T-helper 2 cell treated with Interferon-gamma antibody and Interleukin-4, amounts not matched to agents 5 μg/mL and 100 μg/mL, for 36 hours (primary cell): ENCODE measurements at places on chromosomes 2 and 18.

DNA sequence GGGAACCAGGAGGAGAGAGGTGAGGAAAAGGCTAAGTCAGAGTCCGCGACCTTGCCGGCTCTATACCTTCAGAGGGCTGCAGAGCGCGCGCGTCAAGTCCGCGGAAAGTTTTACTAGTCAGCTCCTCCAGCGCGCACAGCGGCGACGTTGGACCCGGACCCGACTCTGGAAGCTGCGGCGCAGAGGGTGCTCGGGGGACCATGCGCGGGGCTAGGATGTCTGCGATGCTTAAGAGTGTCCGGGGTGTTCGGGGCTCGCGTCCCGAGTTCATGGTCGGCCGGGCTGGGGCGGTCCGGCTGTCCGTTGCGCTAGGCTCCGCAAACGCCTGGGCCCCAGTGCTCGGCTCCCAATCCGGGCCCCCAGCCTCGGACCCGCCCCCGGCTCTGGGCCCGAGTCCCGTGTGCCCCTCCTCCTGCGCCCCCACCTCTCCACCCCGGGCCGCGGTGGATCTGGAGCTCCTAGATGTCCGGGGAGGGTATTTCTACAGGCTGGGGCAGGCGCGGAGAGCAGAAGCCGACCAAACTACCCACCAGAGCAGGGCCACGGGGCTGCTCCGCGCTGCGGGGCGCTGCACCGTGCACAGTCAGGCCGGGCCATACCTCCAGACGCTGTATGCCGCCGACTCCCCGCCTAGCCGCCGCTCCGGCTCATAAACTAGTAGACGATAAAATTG lies at the start of gene LBX2:
Gene LBX2 (minus strand): TSS at position 337 of the 673 bp plus-strand sequence. CDS start 66 bp downstream, at position 271.
- DNase-seq = peak; percentile 38

- no peak for DNase-seq
Observed at GRCh38 chr2:54012538-54013141, 41.8 kb upstream of the PSME4 start.

DNA sequence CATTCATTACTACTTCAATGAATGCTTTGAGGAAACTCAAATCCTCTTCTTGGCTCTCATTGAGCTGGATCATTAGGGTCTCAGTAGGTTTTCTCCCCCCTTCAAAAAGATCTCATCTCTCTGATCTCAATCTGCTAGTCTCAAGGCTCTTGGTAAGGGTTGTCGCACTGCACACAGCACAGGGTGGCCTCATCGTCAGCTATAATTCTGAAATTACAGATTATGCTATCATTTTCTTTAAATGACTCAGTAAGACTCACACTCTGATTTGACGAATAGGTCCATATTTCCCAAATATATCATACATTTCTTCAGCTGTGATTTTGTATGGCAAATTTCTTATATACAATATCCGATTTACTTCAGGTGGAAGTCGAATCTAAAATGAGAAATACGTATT lies 2.3 kb downstream of the SF3B6 start:
- no peak for DNase-seq

DNA sequence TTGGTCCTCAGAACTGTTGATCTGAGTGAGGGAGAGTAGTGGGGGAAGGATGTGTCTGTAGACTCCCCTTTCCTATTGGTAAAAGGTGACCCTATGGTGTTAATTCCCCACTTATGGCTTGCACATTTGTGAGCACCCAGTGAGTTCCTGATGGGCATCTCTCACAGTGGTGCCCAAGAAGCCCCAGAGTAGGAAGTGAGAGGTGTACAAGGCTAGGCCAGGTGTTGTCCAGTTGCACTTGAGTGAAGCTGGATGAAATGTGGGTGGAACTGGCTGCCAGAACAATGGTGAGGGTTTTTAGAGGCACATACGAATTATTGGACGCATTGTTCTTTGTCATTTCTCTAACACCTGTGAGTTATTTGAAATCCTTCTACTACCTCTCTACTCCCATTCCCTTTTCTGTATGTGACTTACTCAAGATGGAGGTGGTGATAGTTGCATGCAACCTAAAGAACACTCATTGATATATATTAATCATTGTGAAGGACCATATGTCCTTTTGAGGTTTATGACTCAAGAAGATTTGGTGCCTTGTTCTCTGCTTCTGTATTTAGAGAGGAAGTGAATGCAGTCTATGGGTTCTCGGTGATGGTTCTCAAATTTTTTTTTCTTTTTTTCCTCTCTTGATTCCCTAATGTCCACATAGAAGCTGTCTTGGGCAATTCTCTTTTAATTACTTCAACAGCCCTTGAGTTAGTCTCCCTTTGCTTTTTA lies 162.7 kb downstream of the FSHR start:
- DNase-seq = no peak

DNA sequence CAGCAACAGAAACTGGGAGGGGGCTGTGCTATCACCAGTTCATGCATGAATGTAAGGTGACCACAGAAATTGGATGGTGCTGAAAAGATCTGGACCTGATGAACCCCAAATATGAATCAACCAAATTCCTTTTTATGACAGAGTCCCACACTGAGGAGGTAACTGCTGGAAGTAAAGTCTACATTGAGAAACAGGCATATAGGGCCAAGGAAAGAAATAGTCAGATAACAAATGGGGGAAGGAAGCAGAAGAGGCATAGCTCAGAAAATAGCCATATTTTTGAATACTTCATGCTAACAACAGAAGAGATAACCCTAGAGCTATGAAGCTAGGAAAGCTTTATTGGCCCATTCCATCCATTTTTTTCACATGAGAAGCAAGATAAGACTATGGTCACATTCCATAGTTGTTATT lies 25.8 kb downstream of the ZC3H6 start:
- no peak for DNase-seq

GRCh38 chr2:172052000-172052983 lies 33.0 kb upstream of the DLX1 start:
- DNase-seq = no peak

- DNase-seq = no peak
Observed at GRCh38 chr2:75560768-75561565, at the start of gene EVA1A. Gene EVA1A (minus strand): TSS chr2:75560939. CDS start chr2:75518140, 42,799 bp downstream.
